ENCODE measurements at places on chromosomes 1 and 21.
A peak's percentile ranks its signal among the peaks of the same experiment; 100 is the strongest.

DNA sequence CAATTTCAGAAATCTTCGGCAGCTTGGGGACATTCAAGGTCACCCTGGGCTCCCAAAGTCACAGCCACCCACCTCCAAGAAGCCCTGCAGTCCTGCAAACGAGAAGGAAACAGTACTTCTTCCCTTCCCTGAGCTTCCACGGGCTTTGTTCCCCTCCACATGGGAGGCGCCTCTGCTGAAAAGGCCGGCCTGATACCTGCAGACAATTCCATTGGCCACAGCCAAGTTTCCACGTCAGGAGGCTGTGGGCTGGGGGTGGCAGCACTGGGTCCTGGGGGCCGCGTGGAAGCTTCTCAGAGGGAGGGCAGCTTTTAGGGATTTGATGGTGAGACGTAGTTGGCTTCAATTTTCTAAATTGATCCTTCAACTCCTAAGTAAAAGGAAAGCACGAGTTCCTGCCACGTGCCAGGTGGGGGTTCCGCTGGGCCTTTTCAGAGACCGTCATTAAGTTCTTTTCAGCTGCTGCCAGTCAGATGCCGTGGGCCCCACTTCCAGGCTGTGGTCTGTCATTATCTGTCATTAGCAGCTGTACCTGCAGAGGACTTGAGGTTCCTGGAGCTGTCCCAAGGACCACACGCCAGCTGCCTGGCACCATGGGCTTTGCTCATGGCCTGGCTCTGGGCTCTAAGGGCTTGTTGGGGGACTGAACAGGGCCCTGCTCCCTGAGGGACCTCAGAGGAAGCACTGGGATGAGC is 98.7 kb downstream of the CRYAA start:
- no peak for DNase-seq

- no peak for DNase-seq
Observed at GRCh38 chr21:32979598-32980268, 46.0 kb upstream of the OLIG2 start.

DNA sequence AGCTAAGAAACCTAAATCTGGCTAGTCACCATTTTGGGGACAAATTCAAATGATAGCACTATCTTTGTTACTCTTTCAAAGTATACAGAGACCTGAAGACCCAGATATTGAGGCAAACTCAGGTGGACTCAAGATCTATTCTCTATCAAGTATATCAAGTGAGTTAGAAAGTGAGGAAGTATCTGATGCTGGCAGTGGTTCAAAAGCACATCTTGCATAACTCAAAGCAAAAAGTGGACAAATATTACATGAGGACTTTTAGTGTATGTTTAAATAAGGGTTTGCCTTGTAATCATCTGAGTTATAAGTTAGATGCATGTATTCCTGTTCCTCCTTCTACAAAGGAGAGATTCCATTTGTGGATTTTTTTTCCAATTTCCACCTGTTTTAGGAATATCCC is 338.4 kb downstream of the DISC1 start:
- no peak for DNase-seq

DNA sequence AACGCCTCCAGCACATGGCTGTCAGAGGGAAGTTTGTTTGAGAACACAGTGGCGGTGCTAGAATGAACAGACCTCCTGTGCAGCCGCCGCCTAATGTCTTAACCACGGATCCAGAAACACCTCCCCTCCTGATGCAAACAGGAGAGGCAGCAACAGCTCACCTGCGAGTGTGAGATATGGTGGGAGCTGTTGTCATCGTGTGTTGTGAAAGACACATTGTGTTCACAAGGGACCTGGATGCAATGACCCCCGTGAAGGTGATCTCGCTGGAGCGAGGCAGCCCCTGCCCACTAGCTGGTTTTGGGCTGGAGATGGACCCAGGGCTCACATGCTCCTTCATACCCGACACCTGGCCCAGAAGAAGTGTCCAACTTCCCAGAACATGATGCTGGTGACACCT is 315.3 kb upstream of the C1orf174 start:
- DNase-seq: no peak

DNA sequence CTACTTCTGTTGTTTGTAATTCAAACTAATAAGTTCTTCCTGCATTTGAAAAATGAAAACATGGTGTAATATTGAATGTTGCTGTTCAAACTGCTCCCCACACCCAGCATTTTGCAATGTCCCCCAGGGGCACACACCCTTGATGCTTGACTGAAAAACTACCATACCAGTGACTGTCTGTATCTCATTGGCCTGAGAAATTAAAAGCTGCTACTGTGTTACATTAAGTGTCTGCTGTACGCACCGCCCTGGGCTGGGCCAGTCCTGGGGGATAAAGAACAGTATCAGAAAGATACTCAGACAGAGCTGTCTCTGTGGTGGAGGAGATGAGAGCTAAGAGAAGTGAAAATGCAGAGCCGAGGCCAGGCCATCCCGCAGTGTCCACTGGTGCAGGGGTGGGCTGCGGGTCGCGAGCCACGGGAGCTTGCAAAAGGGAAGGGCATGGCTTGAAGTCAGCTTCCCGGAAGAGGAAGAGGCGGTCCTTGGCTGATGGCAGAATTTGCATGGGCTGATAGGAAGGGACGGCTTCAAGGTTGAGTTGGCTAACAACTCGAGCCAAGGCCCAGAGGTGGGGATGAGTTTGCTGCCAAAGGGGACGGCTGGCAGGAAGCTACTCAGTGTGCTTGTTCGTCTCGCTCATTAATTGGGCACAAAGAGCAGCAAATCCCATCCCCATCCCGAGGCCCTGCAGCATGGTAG is 329.8 kb upstream of the VAMP3 start:
- DNase-seq: no peak

GRCh38 chr1:65330021-65330420 is 20.7 kb downstream of the DNAJC6 start:
- DNase-seq: no peak

DNA sequence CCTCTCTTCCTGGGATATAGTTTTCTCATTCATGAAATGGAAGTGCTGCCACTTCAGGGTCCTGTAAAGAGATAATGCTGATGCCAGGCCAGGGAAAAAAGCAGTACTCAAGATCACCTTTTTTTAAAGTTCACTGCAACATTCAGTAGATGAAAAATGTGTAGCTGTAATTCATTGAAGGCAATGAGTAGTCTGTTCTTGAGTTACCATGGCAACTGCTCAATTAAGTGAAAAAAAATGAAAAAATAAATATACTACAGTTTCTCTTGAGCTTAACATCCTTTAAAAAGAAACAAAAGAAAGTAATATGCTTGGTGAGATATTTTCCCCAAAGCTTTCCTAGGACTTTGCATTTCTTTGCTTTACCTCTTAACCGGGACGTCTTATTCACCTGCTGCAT is 183.3 kb downstream of the AK5 start:
- no peak for DNase-seq

DNA sequence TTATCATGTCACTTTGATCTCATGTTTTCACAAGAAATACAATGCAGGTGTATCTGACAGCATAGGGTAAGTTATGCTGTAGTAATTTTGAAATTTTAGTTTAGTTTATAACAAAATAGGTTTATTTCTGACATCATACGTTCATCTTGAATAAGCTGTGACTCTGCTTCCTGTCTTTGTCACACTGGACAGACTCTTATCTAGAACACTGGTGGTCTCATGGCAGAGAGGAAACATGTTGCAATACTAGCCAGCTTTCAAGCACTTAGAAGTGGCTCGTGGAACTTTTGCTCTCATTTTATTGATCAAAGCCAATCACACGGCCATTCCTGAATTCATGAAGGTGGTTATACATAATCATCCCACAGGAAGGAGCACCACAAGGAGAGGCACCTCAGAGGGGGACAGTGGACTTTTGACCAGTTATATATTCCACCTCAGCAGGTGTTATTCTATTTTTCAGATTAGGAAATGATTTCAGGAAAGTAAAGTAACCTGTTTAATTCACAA is 46.5 kb downstream of the CYP2J2 start:
- DNase-seq: peak; percentile 26

All from large intestine (tissue), 12 donors.